Subcutaneous adipose tissue (tissue), 4 donors: ENCODE measurements at places on chromosomes 4 and X. TPM values are rescaled to one million over a fixed set of nuclear protein-coding genes. Genes with fewer than 3 reads are reported as not detected.

The CYLC1 gene
- total RNA-seq: not detected

The CLDN34 gene
- total RNA-seq: not detected

The RASL11B gene
- total RNA-seq: 2.4 TPM

The CA5B gene
- total RNA-seq: 29.3 TPM

The ITM2A gene
- total RNA-seq: 110 TPM

The NHS gene
- 17.4 TPM for total RNA-seq

The TMPRSS11A gene
- total RNA-seq: not detected

The PAGE1 gene
- total RNA-seq: not detected

The PUDP gene
- total RNA-seq: 23.3 TPM

The HMX1 gene
- total RNA-seq: not detected

The GEMIN8 gene
- total RNA-seq: 22.2 TPM

The SLBP gene
- 36.8 TPM for total RNA-seq

The FOXO4 gene
- total RNA-seq: 32.0 TPM

The ABCD1 gene
- 12.4 TPM for total RNA-seq

The WDR13 gene
- total RNA-seq: 102 TPM
